ENCODE measurements at places on chromosomes 5 and 9.

DNA sequence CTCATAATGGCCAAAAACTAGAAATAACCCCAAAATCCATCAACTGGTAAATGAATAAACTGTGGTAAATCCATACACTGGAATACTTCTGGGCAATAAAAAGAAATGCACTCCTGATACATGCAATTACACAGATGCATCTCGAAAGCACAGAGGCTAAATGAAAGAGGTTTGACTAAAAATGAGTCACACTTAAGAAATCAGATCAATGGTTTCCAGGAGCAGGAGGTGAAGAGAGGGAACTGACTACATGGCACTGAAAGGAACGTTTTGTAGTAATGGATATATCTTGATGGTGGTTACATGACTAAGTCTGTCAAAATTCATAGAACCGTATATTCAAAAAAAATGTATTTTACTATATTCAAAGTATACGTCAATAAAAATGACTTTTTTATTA, 42.4 kb downstream of the STRBP start:
- no peak for DNase-seq

DNA sequence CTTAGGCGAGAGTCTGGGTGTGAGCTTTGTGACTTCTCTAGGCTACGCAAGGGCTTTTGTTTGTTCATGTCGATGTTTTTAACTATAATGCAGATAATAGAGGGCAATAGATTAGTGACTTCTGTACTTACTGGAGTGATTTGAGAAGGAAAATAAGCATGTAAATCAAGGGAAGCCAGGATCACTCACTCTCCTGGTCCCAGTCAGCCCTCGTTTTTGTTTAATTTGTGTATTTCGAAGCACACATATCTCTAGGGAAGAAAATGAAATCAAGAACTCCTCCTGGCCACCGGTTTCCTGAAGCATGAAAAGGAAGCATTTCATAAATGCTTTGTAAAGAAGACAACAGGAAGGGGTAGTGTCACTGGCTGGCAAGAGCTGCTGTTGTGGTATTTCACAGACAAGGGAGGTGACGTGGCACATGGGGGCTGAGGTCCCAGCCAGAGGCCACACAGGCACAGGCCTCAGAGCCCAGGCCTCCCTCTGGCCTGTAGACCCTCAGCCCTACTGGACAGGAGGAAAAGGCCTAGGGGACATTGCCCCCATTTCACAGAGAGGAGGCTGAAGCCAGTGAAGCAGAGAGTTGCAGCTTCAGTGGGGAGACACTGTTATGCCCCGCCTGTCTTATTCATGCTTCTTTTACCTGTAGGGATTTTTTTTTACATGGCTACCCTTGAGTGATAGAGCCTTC, 34.1 kb downstream of the IRF1 start:
- DNase-seq = peak; percentile 82

DNA sequence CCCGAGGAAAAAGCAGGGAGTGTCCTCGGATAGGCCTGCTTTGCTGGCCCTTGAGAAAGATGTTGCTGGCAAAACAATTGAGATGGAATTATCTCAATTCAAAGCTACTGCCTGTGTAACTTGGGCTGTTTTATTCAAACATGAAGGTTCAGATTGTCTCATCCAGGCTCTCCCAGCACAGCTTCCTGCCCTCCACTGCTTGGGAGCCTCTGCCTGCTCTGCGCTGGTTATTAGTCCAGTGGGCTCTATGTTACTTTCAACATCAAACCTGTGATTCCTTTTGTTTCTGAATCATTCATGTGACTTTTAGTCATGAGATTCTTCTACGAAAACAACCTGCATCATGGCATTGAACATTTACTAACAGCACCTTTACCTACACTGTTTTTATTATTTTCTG, 123.2 kb downstream of the SNCAIP start:
- no peak for DNase-seq

- no peak for DNase-seq
Observed at GRCh38 chr5:56259002-56259511, 25.9 kb upstream of the ANKRD55 start.

GRCh38 chr5:103510851-103511553, 51.6 kb downstream of the NUDT12 start:
- no peak for DNase-seq

DNA sequence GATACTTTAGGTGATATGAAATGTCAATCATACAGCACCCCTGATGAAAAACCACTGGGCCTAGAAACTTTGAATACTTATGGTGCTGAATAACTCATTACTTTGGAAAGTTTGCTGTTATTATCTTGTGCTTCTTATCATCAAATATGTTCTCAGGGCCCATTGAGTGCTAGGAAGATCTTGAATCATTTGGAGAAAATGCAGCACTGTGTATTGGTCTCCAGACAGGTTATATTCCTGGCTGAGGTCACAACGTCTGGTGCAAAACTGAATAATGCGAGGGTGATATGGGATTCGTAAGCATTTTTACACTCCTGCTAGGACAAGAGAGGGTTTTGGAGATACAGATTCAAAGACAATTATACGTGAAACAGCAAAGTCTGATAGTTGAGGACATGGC, 249.4 kb upstream of the TNC start:
- DNase-seq = no peak

- no peak for DNase-seq
Observed at GRCh38 chr9:131824953-131825495, 85.1 kb upstream of the RAPGEF1 start.

- no peak for DNase-seq
Observed at GRCh38 chr5:122730456-122730855, 44.4 kb upstream of the SNX2 start.

- DNase-seq = no peak
Observed at GRCh38 chr5:146340260-146341081, 1.8 kb downstream of the POU4F3 start.
